ENCODE measurements at places on chromosomes 7 and 10.

DNA sequence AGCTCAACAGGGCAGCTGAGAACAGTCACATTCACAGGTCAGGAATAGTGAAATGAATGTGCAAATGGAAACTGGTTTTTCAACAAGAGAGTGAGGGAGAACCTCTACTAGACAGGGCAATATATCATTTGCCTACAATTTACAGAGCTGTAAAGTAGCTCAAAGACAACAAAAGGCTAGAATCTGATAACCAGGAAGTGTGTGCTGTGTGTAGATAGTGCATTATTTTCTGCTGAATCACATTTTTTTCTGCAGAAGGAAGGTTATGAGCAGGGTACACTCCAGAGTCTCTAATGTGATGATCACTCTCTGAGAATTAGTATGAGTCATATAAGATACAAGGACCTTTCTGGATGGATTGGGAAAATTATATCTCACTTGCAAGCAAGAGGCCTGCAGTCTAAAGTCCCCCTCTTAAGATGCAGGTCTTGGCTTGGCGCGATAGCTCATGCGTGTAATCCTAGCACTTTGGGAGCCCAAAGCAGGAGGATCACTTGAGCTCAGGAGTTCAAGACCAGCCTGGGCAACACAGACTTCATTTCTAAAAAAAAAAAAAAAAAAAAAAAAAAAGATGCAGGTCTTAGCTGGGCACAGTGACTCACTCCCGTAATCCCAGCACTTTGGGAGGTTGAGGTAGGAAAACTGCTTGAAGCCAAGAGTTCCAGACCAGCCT is 59.9 kb upstream of the COBL start:
- DNase-seq: no peak

GRCh38 chr10:47133871-47134570 is 166.0 kb upstream of the GDF10 start:
- no peak for DNase-seq

GRCh38 chr10:73910764-73911552 is at the start of gene PLAU:
TSS of gene PLAU (plus strand) at chr10:73911132. CDS start at chr10:73911556, 424 bp downstream.
- no peak for DNase-seq

DNA sequence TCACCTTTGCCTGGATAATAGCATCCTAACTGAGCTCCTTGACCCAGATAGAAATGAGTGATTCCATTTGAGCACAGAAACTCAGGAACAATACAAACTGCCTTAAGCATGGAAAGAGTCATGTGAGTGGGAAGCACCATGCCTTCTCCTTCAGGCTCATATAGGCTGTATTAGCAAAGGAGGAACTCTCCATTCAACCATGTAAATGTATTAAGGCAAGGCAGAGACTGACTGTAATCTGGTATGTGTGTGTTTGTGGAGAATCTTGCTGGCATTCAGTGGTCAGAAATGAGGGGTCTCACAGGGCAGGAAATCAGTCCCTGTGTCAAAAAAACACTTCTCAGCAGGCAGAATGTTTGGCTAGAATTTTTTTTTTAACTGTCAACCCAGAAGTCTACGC is 40.2 kb downstream of the COA1 start:
- DNase-seq: no peak

DNA sequence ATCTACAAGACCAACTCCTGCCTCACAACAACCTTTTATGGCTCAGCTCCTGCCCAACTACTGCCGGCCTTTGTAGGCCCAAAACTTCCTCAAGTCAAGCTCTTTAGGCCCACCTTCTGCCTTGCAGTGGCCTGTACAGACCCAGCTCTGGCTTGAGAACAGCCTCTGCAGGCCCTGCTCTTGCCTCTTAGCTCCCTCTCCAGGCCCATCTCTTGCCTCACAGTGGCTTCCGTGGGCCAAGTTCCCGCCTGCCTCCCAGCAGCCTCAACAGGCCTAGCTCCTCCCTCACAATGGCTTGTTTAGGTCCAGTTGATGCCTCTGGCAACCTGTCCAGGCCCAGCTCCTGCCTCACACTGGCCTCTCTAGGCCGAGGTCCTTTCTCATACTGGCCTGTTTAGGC is 32.4 kb upstream of the VKORC1L1 start:
- no peak for DNase-seq

DNA sequence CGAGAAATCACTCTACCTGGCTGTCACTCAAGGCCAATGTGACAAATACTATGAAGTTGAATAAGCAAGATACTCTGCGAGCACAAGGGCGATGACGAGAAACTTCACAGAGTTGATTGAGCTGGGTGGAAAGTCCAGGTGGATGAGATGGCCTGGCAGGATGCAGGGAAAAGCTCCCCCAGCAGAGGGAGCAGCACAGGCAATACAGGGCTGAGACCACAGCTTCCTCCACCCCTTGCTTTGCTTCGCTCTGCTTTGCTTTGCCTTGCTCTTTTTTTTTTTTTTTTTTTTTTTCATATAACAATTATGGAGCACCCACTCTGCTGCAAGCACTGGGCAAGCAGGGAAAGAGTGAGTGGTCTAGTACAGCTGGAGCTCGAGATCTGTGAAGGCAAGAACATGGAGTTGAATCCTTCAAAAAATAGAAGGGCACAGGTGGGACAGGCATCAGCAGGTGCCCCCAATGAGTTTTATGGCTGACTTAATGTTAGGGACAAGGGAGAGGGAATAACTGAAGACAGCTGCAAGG is 88.3 kb downstream of the CABCOCO1 start:
- DNase-seq: peak; percentile 37

- no peak for DNase-seq
Observed at GRCh38 chr7:31933481-31933880, 136.7 kb downstream of the PDE1C start.

- DNase-seq: no peak
Observed at GRCh38 chr10:133438711-133439273, 14.4 kb upstream of the SPRN start.

GRCh38 chr10:70169011-70169410 is 1.3 kb downstream of the SAR1A start:
- no peak for DNase-seq

DNA sequence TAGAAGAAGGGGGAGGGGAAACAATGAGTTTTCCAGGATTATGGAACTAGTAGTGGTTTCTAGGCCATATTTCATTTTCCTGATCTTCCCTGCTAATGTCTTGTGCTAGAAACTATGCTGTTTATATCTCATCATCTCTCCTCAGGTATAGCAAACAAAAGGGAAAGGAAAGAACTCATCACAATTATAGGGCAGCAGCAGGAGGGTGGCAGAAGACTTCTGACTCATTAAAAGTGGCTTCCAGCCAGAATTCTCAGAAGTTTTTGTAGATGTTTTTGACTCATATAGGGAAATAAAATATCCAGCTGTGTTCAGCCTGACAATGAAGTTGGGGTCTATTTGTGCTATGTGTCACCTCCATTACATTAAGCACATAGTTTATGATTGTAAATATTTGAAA is 6.5 kb downstream of the AHR start:
- no peak for DNase-seq

DNA sequence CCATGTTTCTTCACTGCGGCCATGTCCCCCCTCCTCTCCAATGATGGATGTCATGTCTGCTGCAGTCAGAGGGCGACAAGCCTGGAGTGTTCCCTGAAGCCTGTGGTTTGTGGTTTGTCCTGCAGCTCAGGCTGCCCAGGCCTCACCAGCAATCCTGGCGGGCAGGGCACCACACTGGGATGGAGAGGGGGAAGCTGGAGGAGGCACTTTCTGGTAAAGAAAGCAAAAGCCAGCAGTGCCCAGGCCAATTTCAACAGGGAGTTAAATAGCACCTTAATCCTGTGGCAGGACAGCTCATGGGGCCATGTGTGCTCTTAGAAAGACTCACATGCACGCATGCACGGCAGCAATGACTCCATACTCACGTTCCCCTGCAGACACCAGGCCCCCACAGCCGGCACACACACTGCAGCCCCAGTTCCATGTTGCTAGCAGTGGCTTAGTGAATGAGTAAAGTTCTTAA is 158.3 kb downstream of the EGFR start:
- no peak for DNase-seq

DNA sequence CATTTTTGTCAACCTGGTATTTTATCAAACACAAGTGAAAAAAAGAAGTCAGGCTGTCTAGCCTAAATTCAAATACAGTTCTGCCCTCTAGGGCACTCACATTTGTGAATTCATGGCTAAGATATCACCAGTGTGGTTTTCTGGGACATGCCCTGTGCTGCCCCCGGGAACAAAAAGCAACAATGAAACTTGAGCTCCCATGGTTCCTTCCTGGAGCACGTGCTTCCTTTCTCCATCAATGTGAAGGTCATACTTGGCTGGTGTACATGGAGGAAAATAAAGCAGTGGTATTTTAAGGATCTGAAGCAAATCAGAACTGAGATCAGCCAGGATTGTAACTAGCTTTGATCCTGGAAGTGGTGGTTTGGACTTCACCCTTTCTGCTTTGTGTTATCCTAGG is 128.9 kb upstream of the FRMD4A start:
- no peak for DNase-seq

DNA sequence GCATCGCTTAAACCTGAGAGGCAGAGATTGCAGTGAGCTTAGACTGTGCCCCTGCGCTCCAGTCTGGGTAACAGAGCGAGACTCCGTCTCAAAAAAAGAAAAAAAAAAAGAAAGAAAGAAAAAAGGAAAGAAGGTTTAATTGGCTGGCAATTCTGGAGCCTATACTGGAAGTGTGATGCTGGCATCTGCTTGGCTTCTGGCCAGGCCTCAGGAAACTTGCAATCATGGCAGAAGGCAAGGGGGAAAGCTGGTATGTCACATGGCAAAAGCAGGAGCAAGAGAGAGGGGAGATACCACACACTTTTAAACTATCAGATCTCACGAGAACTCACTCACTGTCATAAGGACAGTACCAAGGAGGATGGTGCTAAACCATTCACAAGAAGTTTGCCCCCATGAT is 190.0 kb downstream of the CALN1 start:
- no peak for DNase-seq

GRCh38 chr10:71043858-71044257 is 155.5 kb upstream of the PCBD1 start:
- no peak for DNase-seq

GRCh38 chr10:114478281-114478680 is 74.0 kb upstream of the AFAP1L2 start:
- no peak for DNase-seq

DNA sequence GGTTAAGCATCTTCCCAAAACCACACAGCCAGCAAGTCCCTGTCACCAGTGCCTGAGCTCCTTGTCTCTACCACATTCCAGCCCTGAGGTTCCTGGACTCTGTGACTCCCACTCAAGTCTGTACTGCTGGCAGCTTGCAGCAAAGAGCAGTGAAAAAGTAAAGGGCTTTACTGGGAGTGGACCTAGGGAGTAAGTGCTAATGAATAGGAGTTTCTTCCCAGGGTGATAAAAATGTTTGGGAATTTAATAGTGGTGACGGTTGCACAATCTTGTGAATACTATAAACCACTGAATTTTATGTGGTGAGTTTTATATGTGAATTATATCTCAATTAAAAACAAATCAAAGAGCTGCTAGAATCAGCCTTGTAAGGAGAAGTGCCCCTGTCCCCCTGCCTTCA is 22.6 kb downstream of the HSPA12A start:
- no peak for DNase-seq

GRCh38 chr7:68504716-68505115 is 1093.6 kb upstream of the AUTS2 start:
- DNase-seq: no peak

DNA sequence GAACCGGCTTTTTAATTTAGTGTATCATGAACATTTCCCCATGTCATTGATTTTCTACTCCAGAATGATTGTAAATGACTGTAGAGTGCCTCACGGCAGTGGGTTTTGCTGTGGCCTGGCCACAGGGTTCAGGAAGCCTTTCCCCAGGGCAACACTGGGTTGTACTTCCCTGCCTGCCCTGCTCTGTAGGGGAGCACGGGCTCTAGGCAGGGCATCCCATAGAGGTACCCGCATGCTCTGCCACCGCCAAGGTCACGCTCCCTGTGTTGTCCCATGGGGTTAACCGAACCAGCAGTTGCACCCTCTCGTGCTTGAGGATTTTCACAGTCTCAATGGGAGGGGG is 63.8 kb downstream of the BPGM start:
- no peak for DNase-seq

GRCh38 chr10:122786269-122786668 is 59.4 kb downstream of the CUZD1 start:
- no peak for DNase-seq

DNA sequence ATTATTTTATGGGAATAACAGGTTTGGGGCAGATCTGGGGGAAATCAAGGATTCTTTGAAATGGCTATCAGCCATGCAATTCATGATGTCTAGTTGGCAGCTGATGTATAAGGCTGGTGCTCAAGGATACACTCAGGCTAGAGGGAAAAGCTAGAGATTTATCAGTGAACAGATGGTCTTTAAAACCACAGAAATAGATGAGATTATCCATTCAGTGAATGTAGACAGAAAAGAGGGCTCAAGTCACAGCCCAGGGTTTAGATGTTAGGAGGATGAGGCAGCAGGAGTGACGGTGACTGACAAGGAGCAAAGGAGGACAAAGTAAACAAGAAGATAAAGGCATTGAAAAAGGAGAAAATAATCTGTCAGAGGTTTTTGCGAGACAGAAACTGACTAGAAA is 238.7 kb downstream of the CDK14 start:
- DNase-seq: no peak

GRCh38 chr10:70678757-70679489 is 6.6 kb downstream of the ADAMTS14 start:
- no peak for DNase-seq

DNA sequence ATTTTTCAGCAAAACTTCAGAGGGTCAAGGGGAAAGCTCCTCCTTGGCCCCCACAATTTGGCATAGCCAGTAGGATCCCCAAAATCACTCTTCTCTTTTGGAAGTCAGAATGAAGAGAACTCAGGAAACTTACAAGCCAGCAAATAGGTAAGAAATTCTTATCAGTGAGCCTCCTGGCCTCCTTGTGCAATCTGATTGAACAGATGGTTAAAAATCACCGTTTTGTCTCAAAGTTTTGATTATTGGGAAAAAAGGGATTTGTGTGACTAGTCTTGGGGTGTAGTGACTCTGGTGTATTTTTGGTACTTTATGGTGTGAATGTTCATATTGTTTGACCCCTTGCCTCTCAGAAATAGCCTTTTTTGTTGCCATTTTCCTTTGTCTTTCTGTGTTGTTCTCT is 56.2 kb downstream of the HTR7 start:
- no peak for DNase-seq
